ENCODE measurements at places on chromosomes 4 and X. TPM values are rescaled to one million over a fixed set of nuclear protein-coding genes. Genes with fewer than 3 reads are reported as not detected.

The CPLX1 gene
- total RNA-seq: 7.7 TPM

The AVPR2 gene
- 0.18 TPM for total RNA-seq

The UNC5C gene
- total RNA-seq: 3.4 TPM

The FAM47E gene
- 2.0 TPM for total RNA-seq

The PSAPL1 gene
- 0.09 TPM for total RNA-seq

The FDCSP gene
- total RNA-seq: not detected

GRCh38 chrX:153620576-153620975 lies 21.6 kb upstream of the CCNQ start:
- ATAC-seq: no peak

- no peak for ATAC-seq
Observed at GRCh38 chr4:185468999-185469398, 2.5 kb downstream of the CCDC110 start.

DNA sequence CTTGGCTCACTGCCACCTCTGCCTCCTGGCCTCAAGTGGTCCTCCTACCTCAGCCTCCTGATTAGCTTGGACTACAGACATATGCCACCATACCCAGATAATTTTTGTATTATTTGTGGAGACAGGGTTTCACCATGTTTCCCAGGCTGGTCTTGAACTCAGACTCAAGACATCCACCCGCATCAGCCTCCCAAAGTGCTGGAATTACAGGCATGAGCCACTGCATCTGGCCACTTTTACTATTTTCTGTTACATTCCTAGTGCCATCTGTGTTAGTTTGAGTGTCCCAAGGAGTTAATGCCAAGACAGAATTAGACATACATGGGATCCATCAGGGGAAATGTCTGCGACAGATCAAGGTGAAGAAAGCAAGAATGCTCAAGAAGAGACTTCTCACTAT lies 288.2 kb upstream of the CTSO start:
- no peak for ATAC-seq

- ATAC-seq: no peak
Observed at GRCh38 chr4:41526628-41527027, 11.3 kb upstream of the LIMCH1 start.

GRCh38 chr4:104032896-104033295 lies 313.1 kb upstream of the TACR3 start:
- no peak for ATAC-seq

DNA sequence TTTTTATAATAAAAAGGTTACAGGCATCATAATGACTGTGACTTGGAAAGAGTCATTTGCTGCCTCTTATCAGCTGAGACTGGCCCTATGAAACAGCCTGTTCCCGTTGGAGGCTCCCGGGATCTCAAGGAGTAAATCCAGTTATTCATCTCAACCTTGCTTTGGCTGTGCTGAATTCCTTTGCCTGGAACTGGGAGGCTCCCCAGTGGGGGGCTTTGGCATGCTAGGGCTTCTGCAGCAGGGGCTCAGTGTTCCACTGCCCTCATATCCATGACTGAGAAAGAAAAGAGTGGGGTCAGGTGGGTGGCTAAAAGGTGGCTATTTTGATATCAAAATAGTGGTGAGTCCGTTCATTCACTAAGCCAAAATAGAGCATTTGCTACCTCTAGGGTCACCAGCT lies 71.2 kb downstream of the TRPC5 start:
- no peak for ATAC-seq

DNA sequence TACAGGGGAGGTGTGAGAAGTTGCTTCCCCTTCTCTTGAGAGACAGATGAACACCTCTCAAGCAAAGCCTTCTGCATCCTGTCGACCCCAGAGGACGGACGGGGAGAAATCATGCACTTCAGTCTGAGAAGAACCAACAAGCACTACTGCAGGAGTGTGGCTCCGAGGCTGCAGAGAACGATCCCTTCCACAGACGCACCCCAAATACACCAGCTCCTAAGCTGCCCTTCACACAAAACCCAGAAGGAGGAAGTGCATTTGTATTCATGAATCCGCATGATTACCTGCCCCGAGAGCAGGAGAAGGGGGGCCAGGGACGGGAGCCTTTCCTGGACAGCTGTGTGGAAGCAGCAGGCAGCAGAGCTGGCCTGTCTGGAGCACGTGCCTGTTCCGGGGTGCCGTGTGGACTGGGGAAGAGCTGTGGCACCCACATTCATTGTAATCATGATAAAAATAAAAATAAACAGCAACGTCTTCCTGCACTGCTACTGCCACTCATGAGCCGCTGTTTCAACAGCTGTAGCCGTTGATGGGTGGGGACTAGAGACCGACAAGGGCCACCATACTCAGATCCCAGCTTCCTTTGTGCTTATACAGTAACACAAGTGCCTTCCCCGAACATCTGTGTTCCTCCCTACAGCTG lies 42.9 kb downstream of the ACSL1 start:
- ATAC-seq: no peak

DNA sequence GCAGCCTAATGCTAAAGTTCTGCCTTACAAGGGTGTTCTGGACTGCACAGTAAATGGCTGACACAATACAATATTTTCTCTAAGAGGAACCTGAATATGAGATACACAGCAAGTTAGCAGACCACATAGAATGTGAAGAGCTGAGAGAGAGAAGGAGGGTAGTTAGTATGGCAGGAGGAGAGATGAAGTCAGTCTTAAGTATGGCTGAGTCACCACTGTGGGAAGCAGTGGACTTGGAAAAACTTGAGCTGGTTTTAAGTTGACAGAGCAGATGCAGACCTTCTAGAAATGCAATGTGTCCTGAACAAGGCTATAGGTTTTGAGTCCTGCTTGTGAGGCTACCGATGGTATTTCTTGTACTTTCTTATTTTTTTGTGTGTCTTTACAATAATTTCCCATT lies 172.5 kb downstream of the SH2D1A start:
- no peak for ATAC-seq

- no peak for ATAC-seq
Observed at GRCh38 chrX:24399550-24399949, 39.1 kb downstream of the SUPT20HL1 start.

DNA sequence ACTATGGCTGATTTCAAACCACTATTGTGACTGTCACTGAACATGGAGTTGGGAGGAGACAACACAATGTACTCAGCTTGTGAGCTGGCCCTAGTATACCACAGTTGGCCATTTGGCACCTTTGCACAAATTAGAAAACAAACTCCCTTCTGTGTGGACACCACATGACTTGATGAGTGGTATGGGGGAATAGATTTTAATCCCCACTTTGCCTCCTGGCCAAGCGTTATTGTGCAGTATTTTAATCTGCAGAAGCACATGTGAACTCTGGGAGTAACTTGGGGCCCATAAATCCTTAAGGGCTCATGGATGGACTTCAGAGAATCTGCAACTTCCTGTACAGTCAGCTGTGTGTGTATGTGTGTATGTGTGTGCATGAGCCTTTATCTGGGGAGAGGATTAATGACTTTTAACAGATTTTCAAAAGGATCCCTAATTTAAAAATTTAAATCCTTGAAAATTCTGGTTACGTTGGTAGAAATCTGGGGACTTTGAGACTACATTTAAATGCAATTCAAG lies 105.0 kb upstream of the PAQR3 start:
- ATAC-seq: no peak

GRCh38 chrX:2708021-2708420 lies 16.9 kb downstream of the CD99 start:
- ATAC-seq: no peak

DNA sequence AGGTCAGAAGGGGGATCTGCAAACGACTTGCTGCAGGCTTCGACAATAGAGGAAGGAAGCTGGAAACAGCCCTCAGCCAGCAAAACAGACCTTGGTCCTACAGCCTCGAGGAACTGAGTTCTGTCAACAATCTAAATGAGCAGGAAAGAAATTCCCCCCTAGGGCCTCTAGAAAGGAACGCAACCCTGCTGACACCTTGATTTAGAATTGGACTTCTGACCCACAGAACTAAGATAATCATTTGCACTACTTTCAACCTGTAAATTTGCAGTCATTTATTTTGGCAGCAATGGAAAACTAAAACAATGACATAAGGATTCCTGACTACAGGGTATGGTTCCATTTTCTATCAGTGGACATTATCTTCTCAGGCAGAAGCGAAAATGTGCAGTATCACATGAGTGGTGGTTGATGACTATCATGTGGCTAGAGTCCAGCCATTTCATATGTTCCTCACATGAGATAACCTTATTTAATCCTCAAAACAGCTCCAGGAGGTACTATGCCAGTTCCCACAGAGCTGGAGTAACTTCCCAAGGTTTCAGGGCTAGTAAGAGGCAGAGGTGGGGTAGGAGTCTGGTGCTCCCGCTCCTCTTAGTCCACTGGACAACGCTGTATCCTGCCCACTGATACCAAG lies 61.6 kb downstream of the SAT1 start:
- no peak for ATAC-seq

GRCh38 chr4:145589916-145590702 lies 29.1 kb upstream of the MMAA start:
- no peak for ATAC-seq

DNA sequence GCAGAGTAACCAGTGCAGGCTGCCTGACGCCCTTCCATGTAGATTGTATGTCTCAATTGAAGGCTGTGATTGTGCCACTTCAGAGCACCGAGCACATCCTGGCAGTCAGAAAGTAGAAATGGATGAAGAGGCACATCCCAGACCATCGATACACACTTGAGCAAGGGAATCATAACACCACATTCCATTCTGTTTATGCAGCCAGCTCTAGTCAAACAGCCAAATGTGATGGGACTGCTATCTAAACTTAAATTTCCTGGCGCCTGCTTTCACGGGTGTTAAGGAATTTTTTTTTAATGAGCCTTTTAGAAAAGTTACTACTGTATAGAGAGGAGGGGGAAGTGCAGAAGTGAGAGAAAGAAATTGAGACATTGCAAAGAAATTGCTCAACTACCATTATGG lies 84.4 kb downstream of the PPARGC1A start:
- ATAC-seq: no peak
